ENCODE measurements at places on chromosomes 2 and 18.

- DNase-seq = no peak
Measured at GRCh38 chr18:36633961-36634412, 194.8 kb downstream of the TPGS2 start.

DNA sequence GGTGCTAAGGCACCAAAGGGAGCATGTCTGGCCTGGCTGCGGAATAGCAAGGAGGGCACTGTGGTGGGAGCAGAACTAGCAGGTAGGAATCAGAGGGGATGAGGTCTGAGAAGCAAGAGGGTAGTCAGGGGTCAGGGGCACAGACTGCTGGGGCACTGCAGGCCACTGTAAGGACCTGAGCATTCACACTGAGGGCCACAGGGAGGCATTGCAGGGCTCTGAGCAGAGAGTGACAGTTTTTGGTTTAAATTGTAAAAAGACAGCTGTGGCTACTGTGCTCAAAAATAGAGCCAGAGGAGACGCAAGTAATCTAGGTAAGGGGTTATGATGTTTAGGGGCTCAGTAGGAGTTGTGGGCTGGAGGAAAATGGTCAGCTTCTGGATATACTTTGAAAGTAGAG lies 41.5 kb downstream of the ARHGAP25 start:
- DNase-seq = no peak

DNA sequence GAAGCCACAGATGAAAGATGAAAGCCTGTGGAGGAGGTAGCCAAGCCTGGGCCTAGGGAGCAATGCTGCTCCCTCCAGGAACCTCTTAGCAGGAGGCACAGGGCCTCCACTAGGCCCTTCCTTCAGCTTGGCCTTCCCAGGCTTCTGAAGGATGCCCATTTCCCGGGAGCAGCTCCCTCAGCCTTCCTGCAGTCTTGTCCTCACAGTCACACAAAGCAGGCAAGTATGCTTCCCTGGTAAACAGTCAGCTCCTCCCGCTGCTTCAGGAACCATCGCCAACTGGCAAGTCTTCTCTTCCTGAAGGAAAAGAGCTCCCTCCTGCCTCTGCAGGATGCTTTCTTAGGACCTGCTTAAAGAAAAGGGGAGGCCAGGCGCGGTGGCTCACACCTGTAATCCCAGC lies 53.2 kb downstream of the SMAD7 start:
- no peak for DNase-seq

DNA sequence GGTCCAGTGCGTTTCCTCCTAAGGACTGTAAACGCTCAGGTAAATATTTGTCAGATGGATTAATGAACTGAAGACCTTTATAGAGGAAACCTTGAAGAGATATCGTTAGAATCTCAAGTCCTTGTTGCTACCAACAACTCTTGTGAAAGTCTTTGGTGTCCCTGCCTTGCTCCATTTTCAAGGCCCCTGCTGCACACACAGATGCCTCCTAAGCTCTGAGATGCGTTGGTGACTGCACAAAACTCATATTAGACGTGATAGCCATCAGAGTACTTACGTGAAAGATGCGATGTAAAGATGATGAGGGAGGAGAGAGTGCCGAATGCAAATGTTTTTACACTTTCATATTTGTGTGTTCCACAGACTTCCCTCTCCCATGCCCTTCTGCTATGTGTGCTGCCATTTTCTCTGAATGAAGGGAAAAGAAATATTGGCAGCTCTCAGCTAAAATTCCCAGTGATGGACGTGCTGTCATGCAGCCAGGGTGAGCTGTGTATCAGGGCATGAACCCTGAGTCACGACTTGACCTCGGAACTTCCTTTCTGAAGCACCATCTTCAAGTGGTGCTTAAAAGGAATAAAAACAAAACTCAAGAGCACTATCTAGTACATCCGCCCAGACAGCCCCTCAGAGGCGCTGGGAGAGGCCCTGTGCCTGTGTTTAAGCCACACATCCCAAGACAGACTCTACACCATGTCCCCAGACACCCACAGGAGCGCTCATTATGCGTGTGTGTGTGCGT lies 117.4 kb downstream of the FAM210A start:
- no peak for DNase-seq

GRCh38 chr2:106192752-106193689 lies 1.1 kb downstream of the UXS1 start:
- peak; percentile 72 for DNase-seq

DNA sequence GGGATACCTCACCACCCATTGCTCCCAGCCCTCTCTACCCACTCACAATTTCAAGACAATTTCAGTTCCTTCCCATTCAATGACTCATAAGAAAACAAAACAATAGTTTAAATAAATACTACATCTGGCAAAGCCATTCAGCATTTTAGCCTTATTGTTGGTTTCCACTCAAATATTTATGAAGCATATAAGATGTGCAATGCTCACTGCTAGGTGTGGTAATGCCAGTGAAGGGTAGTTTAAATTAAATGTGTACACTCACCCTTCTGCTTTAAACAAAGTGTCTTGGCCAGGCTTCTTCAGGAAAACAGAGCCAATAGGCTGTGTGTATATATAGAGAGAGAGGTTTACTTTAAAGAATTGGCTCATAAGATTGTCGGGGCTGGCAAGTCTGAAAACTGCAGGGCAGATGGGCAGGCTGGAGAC lies 37.0 kb downstream of the INO80C start:
- DNase-seq = no peak

GRCh38 chr2:150284116-150284515 lies 203.4 kb downstream of the RND3 start:
- no peak for DNase-seq

- DNase-seq = no peak
Measured at GRCh38 chr18:58208207-58208932, 164.3 kb downstream of the NEDD4L start.

DNA sequence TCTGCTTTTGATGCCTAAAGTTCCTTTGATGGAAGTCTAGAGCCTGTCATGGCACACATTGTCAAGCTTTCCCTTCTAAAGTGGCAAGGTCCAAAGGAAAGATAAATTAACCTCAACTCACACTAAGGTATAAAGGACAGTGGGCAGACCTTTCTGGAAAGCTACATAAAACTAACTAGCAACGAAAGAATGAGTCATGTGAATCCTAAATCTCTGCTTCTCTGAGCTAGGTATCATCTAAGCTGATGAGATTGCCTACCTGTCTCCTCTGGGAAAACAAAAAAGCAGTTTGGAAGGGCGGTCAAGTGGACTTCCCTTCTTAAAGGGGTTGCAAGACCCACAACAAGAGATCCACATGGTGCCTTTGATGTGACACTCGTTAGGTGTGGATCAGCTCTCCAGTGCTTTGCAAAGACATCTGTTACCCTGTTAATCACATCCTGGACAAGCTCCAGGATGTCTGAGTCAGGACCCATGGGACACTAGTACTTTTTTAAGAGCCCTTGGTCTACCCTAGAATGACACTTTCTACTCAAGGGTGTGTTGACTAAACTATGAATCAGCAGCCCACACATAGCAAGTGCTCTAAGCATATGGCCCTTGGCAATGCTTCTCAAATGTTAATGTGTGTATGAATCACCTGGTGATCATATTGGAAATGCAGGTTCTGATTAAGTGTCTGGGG lies 173.5 kb downstream of the ALK start:
- no peak for DNase-seq

- DNase-seq = no peak
Measured at GRCh38 chr2:64128406-64128805, 15.8 kb downstream of the PELI1 start.

DNA sequence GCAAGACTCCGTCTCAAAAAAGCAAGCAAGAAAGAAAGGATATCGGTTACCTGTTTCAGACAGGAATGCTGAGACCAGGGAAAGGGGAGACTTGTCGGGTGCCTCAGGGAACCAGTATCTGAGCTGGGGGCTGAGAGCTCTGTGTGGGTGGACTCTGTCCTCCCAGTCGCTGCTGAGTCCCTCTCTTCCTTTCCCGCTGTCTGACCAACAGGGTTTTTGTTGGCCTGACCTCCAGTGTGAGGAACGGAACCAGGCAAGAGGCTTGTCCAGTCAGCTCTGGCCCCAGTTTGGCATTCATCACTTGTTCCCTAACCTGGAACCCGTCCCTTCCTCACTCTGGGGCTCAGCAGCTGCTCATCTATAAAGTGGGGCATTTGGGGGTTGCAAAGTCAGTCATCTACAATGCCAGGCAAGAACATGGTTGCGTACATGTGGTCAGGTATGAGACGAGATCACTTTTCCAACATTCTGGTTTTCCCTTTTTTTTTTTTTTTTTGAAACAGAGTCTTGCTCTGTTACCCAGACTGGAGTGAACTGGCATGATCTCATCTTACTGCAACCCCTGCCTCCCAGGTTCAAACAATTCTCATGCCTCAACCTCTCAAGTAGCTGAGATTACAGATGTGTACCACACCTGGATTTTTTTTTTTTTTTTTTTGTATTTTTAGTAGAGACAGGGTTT lies 116.4 kb downstream of the PLB1 start:
- no peak for DNase-seq

DNA sequence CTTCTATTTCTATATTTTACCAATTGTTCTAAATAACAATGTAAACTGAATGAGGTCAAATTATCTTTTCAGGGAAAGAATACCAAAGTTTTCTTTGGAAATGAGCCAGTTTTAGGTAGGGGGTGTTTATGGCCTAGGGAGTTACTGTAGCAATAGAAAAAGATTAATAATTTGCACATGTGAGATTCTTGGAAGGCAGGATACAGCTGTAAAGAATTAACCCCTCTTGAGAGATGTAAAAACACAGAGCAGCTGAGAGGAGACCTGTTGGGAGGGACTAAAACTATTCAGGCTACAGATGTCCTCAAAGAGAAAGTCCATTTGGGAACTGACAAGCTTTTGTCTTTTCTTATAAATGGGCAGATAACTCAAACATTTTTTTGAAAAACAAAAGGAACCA lies 182.2 kb downstream of the FIGN start:
- DNase-seq = no peak

GRCh38 chr2:74620671-74621070 lies 27.5 kb downstream of the M1AP start:
- no peak for DNase-seq

GRCh38 chr2:239291475-239292350 lies 109.1 kb downstream of the HDAC4 start:
- DNase-seq = no peak

- DNase-seq = no peak
Measured at GRCh38 chr2:184936761-184937160, 338.4 kb downstream of the ZNF804A start.

DNA sequence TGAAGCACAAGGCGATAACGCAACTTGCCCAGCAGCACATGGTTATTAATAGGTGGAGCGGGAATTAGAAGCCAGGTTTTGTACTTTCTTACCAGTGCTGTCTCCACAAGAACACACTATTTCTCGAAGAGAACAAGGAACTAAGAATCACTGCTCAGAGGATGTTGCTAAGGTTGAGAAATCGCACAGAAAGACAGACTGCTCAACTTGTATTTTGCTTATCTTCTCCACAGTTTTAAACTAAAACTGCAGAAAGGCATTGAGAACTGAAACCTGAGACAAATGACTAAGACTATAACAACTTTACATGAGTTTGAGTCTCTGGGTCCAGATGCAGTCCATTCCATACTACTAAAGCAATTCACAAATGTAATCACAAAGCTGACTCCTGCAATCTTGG lies 6.2 kb downstream of the PRKD3 start:
- DNase-seq = peak; percentile 85

DNA sequence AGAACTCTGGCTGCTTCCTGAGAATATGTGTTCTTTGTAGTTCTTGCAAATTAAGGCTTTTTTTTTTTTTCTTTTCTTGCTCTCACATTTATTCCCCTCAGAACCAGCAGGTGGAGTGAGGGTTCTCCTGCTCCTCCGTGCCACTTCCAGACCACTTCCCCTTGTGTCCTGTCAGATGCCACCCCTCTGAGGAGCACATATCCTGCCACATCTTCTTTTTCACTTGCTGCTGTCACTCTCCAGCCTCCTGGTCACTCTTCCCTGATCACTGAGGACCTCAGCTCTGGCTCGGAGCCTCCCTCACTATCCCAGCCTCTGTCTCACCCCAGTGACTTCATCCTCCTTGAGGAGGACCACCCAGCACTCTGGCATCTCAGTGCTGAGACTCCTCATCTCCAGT lies 100.5 kb downstream of the TACR1 start:
- no peak for DNase-seq

DNA sequence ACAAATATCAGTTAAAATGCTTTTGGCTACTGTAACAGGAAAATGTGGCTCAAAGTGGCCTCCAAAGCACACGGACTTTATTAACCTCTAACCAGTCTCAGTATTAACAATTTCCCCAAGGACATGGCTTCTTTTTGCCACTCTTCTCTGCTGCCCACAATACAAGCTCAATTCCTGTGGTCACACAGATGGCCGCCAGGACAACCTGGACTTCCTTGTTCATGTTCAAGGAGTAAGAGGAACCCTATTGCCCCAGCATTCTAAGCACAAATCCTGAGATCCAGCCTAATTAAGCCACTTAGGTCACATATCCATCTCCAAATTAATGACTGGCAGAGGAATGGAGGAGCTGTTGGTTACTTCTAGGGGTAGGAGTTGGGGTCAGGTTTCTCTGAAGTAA lies 38.2 kb downstream of the AOX1 start:
- DNase-seq = no peak

All from umbilical cord (tissue), 2 donors.